ENCODE measurements at places on chromosomes 4 and X.

GRCh38 chr4:172978848-172979247, 189.8 kb upstream of the GALNT7 start:
- no peak for DNase-seq

DNA sequence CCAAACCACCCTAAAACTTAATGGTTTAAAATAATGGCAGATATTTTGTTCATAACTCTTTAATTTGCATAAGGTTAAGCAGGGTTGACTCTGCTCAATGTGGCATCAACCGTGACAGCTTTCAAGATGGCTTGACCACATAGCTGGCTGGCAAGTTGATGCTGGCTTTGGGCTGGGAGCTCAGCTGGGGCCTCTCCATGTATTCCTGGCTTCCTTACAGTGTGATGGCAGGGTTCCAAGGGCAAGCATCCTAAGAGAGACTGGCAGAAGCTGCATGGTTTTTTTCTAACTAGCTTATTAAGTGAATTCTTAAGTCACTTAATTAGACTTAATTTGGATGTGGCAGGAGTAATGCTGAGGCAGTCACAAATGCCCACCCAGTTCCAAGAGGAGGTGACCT, 4.5 kb downstream of the RP2 start:
- DNase-seq = no peak

DNA sequence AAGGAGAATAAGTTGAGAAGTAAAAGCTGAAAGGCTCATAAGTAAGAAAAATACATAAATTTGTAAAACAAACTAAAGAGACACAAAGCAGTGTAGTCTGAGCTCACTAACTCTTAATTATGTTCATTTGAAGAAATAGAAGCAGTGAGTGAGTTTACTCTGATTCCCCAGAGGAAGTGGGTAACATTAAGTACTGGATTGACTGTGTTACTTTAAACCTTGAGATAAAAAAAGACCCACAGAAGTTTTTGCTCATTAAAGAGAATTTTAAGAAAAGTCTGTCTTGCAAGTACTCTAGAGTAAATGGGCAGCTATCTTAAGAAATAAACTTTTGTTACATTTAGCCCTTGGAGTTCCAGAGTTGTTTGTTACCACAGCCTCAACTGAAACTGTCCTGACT, 2466.9 kb downstream of the PCDH7 start:
- DNase-seq = no peak

- no peak for DNase-seq
Observed at GRCh38 chr4:68348577-68348976, 1.3 kb downstream of the YTHDC1 start.

GRCh38 chr4:180423712-180424057, 1819.5 kb upstream of the TENM3 start:
- no peak for DNase-seq

GRCh38 chrX:68874076-68874475, 45.3 kb downstream of the EFNB1 start:
- DNase-seq = no peak

GRCh38 chr4:93645120-93645519, 183.4 kb upstream of the ATOH1 start:
- no peak for DNase-seq

GRCh38 chr4:4332529-4332928, 42.5 kb downstream of the ZBTB49 start:
- no peak for DNase-seq

GRCh38 chrX:124679199-124679598, 332.8 kb downstream of the SH2D1A start:
- no peak for DNase-seq

DNA sequence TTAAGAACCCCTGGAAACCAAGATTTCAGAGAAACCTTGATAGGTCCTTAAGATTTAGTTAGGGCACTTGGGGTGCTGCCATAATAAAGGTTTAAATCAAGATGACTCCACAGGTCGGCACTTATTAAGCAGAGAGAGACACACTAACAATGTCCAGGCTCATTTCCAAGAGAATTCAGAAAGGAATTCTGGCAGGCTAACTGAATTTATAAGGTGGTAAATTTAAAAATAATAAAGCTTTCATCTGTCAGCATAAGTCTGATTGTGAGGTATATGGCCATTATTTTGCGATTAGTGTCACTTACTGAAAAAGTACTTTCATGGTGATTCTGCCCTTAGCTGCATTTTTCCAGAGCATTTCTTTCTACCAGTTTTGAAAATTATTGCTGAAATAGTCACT, 472.7 kb downstream of the ARAP2 start:
- DNase-seq = no peak

GRCh38 chr4:118981171-118981838, 92.7 kb downstream of the SYNPO2 start:
- no peak for DNase-seq

- no peak for DNase-seq
Observed at GRCh38 chr4:142369141-142369540, 477.0 kb downstream of the INPP4B start.

DNA sequence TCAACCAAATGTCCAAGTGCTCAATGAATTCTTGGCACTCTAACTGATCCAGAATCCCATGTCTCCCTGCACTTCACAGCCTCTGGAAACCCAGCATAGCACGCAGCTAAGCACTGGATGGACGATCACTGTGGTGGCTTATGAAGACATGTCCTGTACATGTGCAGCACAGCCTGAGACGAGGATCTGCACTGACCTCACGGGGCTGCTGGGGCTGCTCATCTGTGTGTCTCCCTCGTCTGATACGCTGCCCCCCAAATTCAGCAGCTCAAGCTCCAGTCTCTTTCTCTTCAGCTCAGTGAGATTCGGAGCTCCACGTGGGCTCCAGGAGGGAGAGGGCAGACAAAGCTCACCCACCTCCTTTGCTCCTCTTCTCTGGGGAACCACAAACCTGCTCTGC, 126.9 kb downstream of the CPZ start:
- no peak for DNase-seq

DNA sequence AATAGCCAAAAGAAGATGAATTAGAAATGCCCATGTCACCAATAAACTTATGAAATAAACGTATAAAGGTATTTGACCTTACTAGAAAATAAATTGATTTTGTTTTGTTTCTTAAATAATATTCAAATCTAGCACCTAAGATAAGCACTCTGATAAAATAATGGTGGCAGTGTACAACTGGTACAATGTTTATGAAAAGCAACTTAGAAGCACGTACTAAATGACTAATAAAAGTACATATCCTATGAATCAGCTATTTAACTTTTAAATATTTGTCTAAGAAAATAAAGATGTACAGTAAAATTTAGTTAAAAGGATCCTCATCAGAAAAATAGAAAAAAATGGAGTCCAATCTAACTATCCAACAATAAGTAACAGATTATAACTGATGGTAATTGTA, 6.7 kb downstream of the MANBA start:
- DNase-seq = no peak

- no peak for DNase-seq
Observed at GRCh38 chrX:118928151-118928550, 46.3 kb upstream of the LONRF3 start.

- DNase-seq = no peak
Observed at GRCh38 chrX:69060631-69061408, 104.4 kb downstream of the PJA1 start.

DNA sequence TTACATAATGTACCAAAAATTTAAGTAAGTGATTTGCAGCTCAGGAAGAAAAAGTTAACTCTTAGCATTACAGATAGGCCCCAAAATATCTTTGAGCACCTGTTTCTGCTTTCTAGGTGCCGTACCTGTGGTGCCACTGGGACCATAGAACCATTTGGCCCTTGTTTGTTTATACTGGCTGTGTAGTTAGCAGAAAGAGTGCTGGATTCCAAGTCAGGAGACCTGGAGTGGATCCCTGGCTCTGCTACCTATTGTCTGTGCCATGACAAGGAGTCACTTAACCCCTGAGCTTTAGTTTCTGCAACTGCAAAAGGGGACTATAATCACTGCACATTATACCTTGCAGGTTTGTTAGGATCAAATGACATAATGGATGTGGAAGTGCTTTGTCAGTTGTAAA, 137.8 kb upstream of the GPR101 start:
- DNase-seq = no peak

- DNase-seq = no peak
Observed at GRCh38 chrX:915427-916229, 285.0 kb downstream of the SHOX start.

GRCh38 chr4:86089781-86090323, 270.0 kb downstream of the MAPK10 start:
- DNase-seq = no peak

- DNase-seq = no peak
Observed at GRCh38 chrX:13256603-13257002, 63.2 kb downstream of the ATXN3L start.

GRCh38 chrX:131677655-131678628, 134.1 kb downstream of the OR13H1 start:
- peak; percentile 47 for DNase-seq

GRCh38 chrX:56727531-56727930, 1.5 kb upstream of the NBDY start:
- DNase-seq = no peak

DNA sequence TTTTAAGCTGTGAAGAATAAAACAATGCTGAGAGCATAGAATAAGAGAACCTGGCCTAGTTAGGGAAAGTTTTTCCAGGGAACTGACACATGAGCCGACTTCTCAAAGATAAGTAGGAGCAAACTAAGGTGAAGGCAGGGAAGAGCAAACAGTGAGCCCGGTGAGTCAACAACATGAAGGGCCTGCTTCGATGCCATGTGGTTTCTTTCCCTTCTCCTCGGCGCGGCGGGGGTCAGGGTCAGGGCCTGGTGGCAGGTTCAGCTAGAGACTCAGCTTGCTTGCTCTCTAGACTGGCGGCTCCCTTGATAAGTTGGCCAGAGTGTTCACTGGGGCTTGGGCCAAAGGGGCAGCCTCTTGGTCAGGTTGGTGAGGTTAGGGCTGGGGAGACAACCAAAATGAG, 81.1 kb downstream of the DLG3 start:
- no peak for DNase-seq

GRCh38 chr4:89287945-89288344, 19.7 kb downstream of the GPRIN3 start:
- DNase-seq = no peak

DNA sequence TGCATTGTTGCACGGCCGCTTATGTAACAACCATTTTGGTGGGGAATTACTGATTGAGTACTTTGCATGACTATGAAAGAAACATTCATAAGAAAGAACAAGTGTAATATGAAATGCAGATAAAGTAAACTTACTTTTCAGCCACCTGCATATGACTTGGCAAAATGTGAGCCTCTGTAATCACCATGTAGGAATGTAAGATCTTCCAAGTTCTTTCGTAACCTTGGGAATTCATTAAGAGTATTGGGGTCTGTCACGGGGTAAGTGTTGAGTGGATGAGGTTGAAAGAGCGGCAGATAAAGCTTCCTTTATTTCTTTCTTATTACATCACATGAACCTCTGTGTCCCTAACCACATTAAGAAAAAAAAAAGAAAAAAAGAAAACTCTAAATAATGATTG, 348.5 kb upstream of the NR3C2 start:
- DNase-seq = no peak

DNA sequence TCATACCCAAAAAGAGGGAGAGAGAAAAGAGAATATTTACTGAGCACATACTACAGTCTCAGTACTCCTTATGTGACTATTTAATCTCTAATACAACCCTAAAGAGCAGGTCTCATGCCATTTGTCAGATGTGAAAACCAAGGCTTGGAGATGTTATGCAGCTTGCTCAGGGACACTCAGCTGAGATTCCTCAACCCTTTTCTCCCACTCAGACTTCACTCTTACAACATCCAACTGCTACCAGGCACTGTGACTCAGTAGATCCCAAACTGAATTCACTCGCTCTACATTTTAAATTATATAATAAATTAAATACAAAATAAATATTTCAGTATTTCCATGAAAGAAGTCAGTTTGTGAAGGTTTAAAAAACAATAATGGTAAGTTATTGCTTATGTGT, 53.7 kb downstream of the TSPAN5 start:
- no peak for DNase-seq

DNA sequence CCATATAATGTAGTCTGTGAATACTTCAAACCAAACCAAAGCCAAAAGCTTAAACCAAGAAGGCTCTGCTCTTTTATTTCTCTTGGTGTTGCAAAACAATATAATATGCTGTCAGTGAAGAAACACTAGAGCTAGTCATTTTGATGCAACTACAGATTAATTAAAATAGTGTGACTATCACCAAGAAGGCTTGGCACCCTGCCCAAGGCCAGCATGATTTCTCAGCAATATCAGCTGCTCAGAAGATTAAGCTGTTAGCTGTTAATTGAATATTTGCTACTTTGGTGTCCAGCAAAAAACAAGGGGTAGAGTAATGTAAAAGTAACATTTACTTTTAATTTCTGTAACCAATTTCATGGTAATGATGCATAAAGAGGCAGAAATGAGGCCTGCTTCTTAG, 104.9 kb upstream of the PRPS2 start:
- no peak for DNase-seq

- no peak for DNase-seq
Observed at GRCh38 chr4:151862766-151863165, 102.0 kb upstream of the GATB start.

DNA sequence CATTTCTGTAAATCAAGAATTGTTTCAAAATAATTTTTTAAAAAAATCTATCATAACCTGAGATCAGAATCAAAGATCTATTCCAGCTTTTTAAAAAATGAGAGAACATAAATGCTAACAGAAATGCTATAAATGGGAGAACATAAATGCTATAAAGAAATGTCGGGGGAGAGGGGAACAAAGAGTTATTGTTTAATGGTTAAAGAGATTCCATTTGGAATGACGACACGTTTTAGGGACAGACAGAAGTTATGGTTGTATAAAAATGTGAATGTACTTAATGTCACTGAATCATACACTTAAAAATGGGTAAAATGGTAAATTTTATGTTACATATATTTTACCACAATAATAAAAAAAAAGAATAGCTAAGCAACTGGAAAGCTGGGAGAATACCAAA, 127.1 kb downstream of the ATRX start:
- no peak for DNase-seq

DNA sequence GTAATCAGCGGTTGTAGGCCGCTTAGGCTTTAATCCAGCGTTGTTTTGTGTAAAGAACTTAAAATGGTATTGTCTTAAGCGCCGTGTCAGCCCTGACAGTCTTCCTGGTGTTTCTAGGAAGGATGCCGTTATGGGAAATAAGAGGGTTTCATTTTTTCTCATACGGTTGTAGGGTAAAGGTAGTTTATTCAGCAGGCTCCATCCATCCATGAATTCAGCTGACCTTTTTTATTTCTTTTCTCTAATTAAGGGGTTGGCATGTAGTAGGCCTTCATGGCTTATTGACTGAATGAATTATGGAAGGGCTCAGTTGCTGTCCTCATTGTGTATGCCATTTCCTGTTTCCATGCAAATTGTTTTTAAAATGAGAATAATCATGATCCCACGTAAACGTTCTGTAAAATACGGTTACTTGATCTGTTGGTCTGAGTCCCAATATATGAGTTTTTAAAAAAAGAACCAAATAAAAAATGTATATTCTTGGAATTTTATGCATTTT, 693 bp downstream of the OCIAD1 start:
- DNase-seq = peak; percentile 24

DNA sequence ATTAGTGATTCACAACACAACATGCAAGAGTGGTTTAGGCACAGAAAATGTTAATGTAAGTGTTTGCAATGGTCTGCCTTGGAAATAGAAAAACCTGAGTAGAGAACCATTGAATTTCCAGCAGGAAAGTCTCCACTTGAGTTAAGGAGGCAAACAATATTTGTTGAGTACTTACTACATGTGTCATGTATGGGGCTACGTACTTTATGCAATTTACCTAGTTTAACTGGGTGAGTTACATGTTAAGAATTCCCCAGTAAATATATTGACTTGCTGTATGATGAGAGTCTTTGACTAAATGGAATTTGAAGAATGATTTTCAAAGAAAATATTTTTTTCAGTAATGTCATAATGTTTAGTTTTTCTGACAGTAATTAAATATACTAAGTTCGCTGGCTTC, 7.8 kb upstream of the NPNT start:
- DNase-seq = no peak

- no peak for DNase-seq
Observed at GRCh38 chr4:3468804-3469203, 5.7 kb downstream of the DOK7 start.
